ENCODE measurements at places on chromosomes 3 and 15.
A peak's percentile ranks its signal among the peaks of the same experiment; 100 is the strongest.

GRCh38 chr3:159892801-159893200 is 95.8 kb upstream of the IL12A start:
- no peak for DNase-seq

DNA sequence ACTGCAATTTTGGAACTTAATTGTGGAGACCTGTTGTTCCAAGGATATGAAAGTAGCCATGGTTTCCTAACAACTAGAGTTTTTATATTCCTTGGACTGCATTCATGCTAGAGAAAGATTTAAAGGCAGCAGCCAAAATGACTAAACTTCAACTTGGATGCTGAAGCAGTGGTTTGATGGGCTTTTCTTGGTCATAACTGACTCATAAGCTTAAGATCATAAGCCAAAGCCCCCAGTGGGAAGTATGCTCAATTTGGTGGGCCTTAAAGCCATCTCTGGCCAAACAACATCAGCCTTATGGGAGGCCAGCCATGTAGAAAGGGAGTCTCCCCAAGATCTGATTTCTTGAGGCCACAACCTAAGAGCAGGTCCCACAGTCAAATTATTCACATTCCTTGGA is 80.2 kb downstream of the ZNF280D start:
- no peak for DNase-seq

DNA sequence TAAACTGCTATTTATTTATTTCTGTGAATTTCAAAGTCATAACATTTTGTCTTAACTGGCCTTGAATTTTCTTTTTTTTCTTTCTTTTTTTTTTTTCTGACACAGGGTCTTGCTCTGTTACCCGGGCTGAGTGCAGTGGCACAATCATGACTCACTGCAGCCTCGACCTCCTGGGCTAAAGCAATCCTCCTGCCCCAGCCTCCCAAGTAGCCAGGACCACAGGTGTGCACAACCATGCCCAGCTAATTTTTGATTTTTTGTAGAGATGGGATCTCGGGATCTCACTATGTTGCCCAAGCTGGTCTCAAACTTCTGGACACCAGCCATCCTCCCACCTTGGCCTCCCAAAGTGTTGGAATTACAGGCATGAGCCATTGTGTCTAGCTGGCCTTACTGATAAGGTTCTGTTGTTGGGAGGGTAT is 77.4 kb upstream of the TNFSF10 start:
- no peak for DNase-seq

DNA sequence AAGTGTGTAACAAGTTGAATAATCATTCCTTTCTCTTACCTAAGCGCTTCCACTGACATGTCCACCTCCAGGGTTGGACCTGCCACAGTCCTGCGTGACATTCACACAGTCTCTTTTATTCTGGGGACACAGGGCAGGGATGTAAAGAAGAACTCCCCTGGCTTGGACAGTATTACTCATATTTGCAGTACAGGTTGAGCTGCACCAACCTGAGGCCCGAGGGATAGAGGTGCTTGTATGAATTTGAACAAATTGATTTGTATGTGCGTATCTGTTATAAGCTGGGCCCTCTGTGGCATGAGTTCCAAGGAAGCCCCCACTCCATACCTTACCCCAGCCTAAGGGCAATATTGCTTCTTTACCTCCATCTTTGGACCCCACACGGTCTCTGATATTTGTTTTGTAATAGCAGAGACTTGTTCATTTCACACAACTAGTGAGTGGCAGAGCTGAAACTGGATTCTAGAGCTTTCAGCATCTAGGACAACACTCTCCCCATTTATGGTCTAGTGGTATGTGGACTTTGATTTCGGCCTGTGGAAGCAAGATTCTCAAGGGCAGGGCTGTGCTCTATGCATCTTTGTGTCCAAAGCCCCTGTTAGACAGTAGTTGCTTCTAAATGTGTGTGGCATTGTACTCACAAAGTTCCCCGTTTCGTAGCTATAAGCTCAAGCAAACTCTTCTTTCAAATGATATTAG is 39.2 kb downstream of the FAH start:
- DNase-seq = no peak

GRCh38 chr15:40161693-40162391 is 973 bp downstream of the BUB1B start:
- no peak for DNase-seq

- no peak for DNase-seq
These were observed 272.8 kb downstream of the BBX start for GRCh38 chr3:107795514-107796094.

- no peak for DNase-seq
These were observed 384.9 kb upstream of the PROK2 start for GRCh38 chr3:72169561-72170472.

GRCh38 chr3:89851974-89852621 is 744.7 kb downstream of the EPHA3 start:
- DNase-seq = peak; percentile 50

- DNase-seq = no peak
These were observed 5.9 kb downstream of the ADPRH start for GRCh38 chr3:119585208-119585607.

DNA sequence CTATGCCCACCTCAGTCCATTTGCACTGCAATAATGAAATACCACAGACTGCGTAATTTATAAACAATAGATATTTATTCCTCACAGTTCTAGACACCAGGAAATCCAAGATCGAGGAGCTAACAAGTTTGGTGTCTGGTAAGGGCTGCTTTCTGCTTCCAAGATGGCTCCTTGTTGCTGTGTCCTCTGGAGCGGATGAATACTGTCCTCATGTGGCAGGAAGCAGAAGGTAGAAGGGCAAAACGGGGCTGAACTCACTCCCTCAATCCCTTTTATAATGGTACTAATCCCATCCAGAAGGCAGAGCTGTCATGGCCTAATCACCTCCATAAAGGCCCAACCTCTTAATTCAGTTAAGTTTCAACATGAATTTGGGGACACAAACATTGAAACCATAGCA is 75.3 kb downstream of the P2RY1 start:
- DNase-seq = no peak

GRCh38 chr3:56590814-56591213 is 33.8 kb downstream of the CCDC66 start:
- no peak for DNase-seq

DNA sequence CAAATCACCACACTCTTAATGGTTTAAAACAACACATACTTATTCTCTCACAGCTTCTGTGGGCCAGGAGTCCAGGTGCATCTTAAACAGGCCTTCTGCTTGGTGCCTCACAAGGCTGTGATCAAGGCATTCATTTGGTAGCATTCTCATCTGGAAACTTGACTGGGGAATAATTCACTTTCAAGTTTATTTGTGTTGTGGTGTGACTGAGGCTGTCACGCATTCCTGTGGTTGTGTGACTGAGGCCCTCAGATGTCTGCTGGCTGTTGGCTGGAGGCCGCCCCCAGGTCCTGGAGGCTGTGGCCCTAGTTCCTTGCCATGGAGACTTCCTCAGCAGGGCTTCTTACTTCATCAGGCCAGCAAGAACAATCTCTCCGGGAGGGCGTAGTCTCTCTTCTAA is 16.9 kb upstream of the FAM3D start:
- no peak for DNase-seq

GRCh38 chr15:69893863-69894262 is 203.9 kb downstream of the TLE3 start:
- no peak for DNase-seq

All from SHP77 treated with DMSO at 0.1 percent for 48 hours (cell line).